GM13977 (cell line): ENCODE measurements at places on chromosomes 5 and 9.

- DNase-seq = no peak
Observed at GRCh38 chr5:19044931-19045695, 942.9 kb downstream of the CDH18 start.

DNA sequence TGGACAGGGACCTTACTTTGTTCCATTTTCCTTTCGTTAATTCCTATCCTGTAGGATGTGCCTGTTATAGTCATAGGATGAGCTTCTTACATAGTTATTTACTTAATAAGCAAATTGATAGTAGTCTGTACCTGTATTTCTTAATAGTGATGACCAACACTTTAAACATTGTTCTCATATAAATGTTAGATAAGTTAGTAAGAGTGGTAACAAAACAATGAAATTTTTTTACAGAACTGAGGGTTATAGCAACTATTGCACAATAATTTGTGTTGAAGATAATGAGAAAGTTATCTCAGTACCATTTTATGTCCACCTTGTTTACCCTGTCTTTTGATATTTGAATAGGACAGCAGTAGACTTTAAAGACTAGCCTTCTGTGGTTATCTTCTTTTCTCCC lies 162.9 kb upstream of the ELL2 start:
- no peak for DNase-seq

GRCh38 chr5:137872466-137872865 lies 4.8 kb downstream of the MYOT start:
- DNase-seq = no peak

- no peak for DNase-seq
Observed at GRCh38 chr5:66519626-66520025, 76.6 kb upstream of the MAST4 start.

GRCh38 chr5:103834216-103834615 lies 271.6 kb upstream of the NUDT12 start:
- no peak for DNase-seq

DNA sequence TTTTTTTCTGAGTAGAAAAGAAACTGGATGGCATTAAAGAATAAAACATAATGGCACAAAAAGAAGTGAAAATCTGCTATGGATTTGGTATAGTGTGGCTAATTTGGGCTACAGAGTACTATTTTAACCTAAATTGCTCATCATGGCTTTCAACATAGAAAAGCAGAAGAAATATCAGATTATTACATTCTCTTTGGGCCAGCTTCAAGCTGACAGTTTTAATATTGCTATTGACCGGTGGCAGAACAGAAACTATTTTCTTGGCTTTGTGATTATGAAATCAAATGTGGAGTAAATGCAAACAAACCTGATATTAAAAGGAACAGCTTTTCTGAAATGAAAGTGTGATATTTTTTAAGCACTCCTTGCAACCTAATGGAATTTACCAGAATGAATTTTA lies 301.5 kb downstream of the EPB41L4A start:
- no peak for DNase-seq

DNA sequence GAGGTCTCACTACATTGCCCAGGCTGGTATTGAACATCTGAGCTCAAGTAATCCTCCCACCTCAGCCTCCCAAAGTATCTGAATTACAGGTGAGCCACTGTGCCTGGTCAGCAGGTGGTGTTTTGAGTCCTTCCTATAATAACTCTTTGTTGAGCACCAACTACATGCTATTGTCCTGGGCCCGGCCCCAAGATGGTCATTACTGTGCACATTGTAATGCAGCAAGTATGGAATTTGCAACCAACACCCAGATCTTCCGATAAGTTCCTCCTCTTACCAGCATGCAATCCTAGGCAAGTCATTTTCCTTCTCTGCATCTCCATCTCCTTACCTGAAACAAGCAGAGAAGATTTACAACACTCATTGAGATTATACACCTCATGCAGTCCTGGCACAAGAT lies 510.3 kb upstream of the KLF4 start:
- DNase-seq = no peak

DNA sequence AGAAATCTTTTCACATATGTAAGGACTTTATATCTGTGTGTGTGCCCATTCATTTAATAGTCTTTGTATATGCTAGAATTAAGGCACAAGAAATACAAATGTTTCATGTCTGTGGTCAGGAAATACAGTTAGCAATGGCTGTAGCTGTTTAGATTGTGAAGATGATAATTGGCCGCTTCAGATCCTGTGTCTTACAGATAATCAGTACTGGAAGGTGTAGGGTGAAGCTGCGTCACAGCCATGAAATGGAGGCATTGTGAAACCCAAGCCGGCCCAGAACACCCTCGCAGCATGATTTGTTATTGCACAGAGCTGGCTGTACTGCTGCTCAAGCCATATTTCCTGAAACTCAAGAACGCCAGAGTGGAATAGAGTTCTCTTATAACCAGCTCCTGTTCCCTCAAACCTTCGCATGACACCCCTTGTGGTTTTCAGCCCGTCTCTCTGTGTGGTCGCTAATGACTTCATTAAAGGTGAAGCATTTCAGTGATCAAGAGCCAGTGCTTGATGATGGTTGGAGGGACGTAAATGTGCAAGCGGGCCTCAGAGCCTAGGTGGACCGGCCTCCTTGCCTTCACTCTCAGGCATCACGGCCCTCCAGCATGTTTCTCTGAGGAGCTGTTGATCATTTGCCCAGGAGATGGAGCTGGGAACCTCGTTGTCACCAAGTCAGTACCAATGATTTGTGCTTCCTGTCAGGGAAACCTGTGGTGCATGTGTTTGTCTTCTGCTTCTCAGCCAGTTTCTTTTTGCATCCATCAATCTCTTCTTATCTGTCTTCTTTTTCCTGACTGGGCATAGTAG lies 80.1 kb downstream of the F2RL2 start:
- DNase-seq = no peak

DNA sequence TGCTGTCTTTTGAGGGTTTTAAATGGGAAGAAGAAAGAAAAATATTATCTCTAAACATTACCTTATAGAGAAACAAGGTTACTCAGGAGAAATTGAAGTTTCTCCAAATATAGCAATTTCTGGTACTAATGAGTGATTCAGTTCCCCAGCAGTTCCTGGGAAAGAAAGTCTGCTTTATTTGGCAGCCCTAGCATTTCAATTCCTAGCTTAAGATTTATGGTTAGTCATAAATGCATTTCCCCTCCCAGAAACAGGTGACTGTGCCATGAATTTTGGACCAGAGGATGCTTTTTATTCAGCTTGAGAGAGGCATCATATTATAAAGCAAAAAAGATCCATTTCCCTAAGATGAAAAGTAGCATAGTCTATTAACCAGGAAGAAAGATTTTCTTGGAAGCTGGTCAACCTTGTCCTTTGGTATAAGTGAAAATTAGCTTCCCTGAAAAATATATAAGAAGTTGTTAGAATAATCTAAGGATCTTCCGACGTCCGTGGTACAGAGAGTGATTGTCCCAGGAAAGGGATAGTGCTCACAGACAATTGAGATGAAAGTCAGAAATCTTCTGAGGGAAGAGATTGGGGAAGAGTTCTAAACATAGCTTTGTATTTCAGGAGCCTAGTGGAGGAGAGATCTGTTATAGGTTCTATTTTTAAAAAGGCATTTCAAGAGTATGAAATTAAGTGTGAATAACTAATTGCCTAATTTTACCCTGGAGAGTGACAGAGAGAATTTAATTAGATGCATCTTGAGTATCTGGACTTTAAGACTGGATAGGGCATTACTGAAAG lies 164.9 kb downstream of the ESM1 start:
- DNase-seq = no peak

DNA sequence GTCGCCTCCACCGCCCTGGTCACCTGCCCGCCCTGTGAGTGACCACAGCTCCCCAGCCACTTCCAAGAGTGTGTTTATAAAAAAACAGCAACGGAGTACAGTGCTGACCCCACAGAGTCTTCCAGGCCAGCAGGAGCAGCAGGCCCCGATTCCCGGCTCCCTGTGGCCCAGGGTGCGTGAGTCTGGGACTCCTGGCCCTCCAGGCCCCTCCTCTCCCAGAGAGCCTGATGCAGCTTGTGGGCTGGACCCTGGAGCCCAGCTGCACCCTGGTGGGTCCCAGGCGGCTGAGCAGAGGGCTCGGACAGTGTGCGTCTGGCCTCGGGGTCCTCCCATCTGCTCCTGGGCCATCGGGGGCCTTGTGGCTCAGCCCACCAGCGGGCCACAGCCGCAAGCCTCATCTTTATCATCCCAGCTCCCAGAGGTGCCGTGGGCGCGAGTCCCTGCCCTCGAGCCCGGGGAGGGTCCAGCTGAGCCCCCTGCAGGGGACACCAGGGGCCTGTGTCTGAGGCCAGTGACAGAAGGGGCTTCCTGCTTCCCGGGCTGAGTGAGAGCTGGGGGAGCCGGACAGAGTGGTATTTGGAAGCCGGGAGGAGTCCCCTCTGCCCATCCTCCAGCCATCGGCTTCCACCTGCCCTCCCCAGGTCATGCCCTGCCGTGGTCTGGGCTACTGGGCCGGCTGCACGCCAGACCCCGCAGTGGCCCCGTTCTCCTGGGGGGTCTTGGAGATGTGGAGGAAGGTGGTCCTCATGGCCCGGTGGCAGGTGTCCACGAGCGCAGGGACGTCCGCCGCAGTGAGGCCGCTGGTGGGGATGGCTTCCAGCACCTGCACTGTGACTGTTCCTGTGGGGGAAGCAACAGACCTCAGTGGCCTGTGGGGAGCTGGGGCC lies 10.6 kb downstream of the EGFL7 start:
- no peak for DNase-seq

DNA sequence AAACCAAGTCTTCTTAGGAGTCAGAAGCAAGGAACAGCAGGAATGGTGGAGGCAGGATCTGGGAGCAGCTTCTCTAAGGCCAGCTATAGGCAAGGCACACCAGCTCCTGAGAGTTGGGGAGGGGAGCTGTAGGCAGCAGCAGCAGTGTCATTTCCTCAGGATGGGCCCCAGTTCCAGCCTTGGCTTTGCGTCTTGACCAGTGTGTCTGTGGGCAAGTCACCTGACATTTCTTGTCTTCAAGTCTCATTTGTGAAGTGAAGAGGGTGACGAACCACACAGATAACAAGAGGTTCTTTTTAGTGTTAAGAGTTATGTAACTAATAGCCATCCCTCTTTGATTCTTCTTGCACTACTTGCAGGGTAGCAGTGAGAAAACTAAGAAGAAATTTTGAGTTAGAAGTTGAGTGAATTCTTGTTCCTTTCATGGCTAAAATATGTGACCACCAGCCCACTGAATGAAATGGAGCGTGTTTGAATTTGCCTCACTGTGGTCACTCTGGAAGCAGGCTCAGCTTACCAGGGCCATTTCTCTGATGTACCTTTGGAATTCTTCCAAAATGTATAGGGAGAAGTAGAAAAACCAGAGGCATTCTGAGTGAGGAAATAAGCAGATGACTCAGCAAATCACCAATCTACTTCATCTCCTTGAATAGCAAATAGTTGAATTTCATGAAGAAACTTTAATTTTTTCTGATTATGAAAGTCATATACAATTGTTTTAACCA lies 42.4 kb downstream of the RHOBTB3 start:
- no peak for DNase-seq

- no peak for DNase-seq
Observed at GRCh38 chr5:53643445-53643844, 83.0 kb downstream of the NDUFS4 start.

- DNase-seq = no peak
Observed at GRCh38 chr5:53291528-53291927, 182.0 kb upstream of the MOCS2 start.

GRCh38 chr5:40762705-40763104 lies 6.9 kb upstream of the TTC33 start:
- no peak for DNase-seq

DNA sequence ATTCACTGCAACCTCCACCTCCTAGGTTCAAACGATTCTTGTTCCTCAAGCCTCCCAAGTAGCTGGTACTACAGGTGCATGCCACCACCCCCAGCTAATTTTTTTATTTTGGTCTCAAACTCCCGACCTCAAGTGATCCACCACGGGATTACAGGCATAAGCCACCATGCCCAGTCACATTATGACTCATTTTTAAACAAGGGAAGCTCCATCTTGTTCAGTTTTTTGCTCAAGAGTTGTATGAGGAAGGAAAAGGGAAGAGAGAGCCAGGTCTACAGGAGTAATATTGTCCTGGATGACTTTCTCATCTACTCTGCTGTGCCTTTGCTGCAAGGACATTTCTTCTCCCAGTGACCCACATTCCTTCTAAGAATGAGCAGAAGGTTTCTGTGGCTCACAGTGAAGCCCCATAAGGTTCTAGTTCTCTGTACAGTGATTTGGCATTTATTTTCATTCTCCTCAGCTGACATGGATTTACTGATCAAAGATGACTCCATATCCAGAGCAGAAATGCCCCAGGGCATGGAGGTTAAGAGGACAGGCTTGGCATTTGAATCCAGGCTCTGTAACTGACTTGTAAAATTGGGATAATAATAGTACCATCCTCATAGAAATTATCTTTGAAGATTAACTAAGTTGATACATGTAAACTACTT lies 153.5 kb downstream of the CDH6 start:
- DNase-seq = no peak

DNA sequence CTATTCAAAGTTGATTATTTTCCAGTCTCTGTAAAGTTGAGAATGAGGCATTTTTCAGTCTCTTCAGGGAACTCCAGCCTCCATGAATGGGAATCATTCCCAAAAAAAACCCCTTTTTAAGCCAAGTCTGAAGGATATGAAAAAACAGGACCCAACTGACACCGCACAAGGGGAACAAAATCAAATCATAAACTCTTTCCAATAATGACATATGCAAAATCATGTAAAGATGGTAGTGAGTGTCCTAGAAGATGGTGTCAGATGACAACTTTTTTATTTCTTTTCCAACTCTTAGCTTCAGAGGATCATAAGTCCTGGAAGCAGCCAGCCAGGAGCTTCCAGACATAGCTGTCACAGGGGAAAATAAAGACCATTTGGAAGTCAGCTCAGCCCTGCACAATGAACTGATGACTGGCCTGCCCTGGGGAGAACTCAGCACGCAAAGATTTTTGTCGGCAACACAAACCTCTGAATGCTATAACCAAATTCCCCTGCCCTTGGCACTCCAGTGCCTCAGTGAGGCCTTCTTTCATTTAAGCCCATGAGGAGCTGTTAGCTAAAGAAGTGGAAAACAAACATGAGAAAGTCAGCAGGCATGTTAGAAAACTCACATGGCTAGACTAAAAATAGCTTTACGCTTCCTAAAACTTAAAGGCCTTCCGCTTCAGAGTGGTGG lies 85.4 kb downstream of the SLC1A3 start:
- DNase-seq = no peak

DNA sequence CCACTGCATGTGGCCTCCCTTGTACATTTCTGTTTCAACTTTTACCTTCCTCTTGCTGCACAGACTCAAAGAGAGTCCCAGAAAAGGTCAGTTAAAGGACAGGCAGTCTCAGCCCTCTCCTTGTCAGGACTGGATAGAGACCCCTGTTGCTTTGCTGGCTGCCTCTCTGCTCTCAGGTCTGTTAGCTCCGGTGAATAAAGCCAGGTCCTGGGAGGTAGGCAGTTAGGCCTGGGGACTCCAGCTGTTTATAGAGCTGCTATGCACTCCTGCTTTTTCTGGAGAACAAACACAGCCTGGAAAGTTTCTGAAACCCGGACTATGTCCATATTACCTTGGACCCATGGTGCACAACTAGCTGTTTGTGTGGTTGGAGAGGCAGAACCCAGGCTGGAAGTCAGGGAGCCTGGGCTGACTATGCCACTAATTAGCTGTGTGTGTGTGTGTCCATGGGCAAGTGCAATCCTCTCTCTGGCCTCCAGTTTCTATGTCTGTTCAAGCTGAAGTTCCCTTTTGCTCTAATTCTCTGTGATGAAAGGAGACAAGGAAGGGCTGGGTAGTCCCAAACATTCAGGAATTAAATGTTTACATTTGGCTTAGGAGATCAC lies 42.9 kb downstream of the GLRA1 start:
- no peak for DNase-seq
